ENCODE measurements at places on chromosomes 2 and 18. TPM values are rescaled to one million over a fixed set of nuclear protein-coding genes. Genes with fewer than 3 reads are reported as not detected.
A peak's percentile ranks its signal among the peaks of the same experiment; 100 is the strongest.

AKAIN1 gene
- total RNA-seq = not detected

COL6A3 gene
- total RNA-seq = 315 TPM

XPO1 gene
- 89.1 TPM for total RNA-seq

CNDP1 gene
- 9.8 TPM for total RNA-seq

FAP gene
- total RNA-seq = 4.2 TPM

PDE1A gene
- total RNA-seq = 14.5 TPM

CHN1 gene
- 9.6 TPM for total RNA-seq

CTAGE1 gene
- total RNA-seq = not detected

ASB3 gene
- total RNA-seq = 13.5 TPM

GALR1 gene
- 0.98 TPM for total RNA-seq

ITGB6 gene
- 17.2 TPM for total RNA-seq

IL1RN gene
- 253 TPM for total RNA-seq

MATN3 gene
- 3.9 TPM for total RNA-seq

SERPINB11 gene
- 8.6 TPM for total RNA-seq

ACMSD gene
- total RNA-seq = not detected

RAB17 gene
- total RNA-seq = not detected

ADRA2B gene
- total RNA-seq = 0.49 TPM

DCC gene
- total RNA-seq = not detected

RGPD4 gene
- not detected for total RNA-seq

LOXHD1 gene
- not detected for total RNA-seq

DNA sequence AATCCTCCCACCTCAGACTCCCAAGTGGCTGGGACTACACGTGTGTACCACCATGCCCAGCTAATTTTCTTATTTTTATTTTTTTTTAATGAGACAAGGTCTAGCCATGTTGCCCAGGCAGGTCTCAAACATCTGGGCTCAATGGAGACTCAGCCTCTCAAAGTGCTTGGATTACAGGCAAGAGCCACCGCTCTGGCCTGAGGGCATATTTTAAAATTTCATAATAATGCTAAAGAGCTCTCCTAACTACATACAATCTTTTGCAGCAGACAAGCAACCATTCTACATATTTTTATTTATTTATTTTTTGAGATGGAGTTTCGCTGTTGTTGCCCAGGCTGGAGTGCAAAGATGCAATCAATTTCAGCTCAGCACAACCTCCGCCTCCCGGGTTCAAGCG, 207.0 kb downstream of the RAB3GAP1 start:
- no peak for DNase-seq

- no peak for DNase-seq
These were observed 13.6 kb upstream of the TTR start for GRCh38 chr18:31578126-31578525.

GRCh38 chr2:22991844-22992243, 393.1 kb upstream of the KLHL29 start:
- DNase-seq = no peak

- DNase-seq = no peak
These were observed 104.9 kb upstream of the YPEL5 start for GRCh38 chr2:30041884-30042283.

DNA sequence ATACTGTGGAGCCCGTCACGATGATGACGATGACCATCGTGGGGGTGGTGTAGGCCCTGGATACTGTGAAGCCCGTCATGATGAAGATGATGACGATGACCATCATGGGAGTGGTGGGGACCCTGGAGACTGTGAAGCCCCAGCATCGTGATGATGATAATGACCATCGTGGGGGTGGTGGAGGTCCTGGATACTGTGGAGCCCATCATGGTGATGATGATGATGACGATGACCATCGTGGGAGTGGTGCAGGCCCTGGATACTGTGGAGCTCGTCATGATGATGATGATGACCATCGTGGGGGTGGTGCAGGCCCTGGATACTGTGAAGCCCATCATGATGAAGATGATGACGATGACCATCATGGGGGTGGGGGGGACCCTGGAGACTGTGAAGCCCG, 81.0 kb upstream of the SALL3 start:
- peak; percentile 52 for DNase-seq

- DNase-seq = no peak
These were observed 58.8 kb upstream of the NT5C1B start for GRCh38 chr2:18648161-18648560.

- no peak for DNase-seq
These were observed 263.8 kb downstream of the PHLPP1 start for GRCh38 chr18:62979176-62979575.

GRCh38 chr2:146873646-146874259, 971.1 kb upstream of the ACVR2A start:
- no peak for DNase-seq

DNA sequence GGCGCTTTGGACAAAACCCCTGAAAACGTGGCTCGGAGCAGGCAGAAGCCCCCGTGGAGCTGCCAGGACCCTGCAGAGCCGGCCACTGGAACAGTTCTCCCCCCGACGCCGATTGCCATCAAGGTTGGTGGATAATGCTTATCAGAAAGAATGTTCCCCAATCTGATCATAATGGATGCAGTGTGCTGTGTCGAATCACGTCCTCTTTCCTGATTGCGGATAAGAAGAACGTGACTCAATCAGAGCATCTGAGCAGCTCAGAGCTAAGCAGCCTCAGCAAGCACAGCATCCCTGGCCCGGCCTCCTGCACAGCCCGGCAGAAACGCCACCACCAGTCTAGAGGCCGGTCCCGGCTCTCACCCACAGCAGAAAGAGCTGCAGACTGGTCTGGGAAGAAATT, 488.0 kb downstream of the EIPR1 start:
- peak; percentile 74 for DNase-seq

DNA sequence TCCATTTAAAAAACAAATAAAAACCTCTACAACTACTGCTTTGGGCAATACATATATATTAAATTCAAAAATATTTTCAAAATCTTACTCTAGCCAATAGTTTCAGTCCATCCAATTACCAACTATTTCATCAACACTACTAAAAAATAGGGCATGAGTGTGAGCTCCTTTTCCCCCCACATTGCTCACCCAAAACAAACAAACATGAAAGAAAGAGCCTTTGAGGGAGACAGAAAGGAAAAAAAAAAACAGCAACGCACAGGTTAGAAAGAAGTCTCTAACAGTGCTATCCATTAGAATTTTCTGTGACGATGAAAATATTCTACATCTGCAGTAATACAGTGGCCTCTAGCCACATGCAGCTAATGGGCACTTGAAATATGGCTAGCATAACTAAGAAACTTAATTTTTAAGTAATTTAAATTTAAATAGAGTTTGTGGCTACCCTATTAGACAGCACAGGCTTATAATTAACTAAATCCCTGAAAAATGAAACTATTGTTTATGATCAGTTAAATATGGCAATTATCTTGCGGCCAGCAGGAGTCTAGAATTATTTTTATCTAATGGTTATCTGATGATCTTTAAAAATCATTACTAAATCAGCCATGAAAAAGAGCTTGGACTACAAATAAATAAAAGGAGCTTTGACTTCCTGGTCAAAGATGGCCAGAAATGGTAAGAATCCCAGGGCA, 59.2 kb downstream of the RBMS1 start:
- no peak for DNase-seq

- no peak for DNase-seq
These were observed 91.7 kb upstream of the RAB6C start for GRCh38 chr2:129887688-129888266.

- DNase-seq = no peak
These were observed 103.8 kb downstream of the PXDN start for GRCh38 chr2:1640301-1641135.

DNA sequence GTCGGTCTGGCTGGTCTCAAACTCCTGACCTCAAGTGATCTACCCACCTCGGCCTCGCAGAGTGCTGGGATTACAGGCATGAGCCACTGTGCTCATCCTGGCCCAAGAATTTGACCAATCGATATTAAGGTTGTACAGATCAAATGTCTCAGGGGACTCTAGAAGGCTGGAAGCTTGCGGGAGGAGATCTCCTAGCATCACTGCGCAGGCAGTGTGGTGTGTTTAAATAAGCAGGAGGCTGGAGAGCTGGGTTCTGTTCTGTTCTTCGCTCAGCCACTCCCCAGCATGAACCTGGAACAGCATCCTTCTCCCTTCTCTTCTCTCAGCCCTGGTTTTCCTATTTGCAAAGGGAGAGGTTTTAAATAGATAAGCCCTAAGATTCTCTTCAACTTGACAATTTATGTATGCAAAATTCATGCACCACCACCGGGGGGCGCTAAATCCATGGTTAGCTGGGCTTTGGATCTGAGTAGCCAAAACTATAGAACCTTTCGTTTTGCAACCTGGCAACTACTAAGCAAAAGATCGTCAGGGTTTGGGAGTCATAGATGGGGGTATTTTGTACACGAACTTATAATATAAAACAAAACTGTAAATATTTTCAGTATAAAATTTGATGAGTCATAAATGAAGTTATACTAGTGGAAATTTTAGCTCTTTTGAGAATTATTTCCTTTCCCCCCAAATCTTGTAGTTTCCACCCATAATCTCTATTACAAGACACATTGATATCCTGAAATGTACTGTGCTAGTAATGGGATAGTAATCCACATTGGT, 60.6 kb downstream of the SLC16A14 start:
- DNase-seq = no peak

DNA sequence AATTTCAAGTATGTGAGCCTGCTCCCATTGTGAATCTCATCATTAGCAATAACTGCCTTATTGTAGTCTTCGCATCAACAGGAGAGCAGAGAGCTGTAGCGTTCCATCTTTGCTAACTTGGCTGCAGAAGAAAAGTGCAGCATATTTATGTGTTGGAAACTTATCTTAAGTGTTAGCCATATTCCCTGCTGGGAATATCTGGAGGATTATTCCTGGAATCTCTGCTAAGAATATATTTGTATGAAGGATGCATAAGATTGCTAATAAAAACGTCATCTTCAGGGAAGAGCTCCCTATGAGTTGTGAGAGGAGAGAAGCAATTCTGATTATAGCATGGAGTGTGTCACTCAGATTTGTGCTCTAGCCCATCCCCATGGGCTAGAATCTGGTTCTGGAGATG, 115.1 kb upstream of the REG3G start:
- no peak for DNase-seq

DNA sequence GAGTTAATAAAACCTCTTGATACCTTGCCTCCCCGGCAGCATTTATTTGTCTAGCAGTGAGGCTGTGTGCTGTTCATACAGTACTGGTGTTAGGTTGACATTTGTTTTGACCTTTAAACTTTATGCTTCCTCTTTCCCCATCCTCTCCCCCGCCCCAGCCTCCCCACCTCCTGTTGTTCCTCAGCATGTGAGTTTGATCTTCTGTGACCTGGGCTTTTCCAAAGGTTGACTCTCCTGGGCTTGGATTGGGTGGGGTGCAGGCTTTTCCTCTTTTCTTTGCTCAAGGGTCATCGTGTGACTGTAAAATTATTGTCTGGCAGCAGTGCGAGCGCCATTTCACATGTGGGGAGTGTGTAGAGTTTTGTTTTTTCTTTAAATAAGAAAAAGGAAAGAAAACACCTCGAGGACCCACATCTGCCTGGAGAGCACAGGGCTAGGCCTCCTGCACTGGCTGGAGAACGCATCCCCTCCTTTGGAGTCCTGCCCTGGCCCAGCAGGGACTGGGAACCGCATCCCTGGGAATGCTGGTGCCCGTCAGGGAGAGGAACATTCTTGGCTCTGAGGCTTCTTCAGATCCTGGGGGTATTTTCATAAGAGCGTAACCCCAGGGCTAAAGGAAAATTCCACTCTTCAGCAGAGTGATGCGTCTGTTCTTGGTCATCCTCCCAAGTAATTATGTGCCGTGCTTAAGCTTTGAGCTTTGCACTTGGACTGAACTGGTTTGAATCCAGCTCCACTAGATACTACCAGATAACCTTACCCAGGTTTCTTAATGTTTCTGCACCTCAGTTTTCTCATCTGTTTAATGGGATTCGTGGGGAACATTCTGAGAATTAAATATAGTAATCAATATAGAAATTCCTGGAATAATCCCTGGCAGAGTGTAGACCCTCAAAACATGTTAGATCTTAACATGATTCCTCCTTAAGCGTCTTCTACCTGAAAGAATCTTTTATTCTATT, 91.5 kb downstream of the SETBP1 start:
- no peak for DNase-seq

GRCh38 chr18:75438891-75439290, 11.4 kb upstream of the SMIM21 start:
- DNase-seq = no peak

DNA sequence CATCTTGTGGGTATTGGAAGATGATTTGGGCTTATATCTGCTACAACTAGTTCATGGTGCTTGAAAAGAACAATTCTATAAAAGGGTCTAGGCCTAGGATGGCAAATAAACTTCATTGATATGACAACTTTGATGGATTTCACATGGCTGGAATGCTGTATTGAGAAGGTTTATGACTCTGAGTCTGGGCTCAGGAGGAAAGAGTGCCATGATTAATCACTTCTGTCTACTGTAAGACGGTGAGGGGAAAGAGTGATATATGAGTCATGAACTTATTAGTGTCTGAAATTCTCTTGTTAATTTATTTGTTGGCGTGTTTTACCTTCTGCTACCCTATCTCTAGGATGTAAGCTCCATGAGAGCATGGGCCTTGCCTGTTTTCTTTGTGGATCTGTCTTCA, 17.0 kb upstream of the ADCYAP1 start:
- DNase-seq = no peak

DNA sequence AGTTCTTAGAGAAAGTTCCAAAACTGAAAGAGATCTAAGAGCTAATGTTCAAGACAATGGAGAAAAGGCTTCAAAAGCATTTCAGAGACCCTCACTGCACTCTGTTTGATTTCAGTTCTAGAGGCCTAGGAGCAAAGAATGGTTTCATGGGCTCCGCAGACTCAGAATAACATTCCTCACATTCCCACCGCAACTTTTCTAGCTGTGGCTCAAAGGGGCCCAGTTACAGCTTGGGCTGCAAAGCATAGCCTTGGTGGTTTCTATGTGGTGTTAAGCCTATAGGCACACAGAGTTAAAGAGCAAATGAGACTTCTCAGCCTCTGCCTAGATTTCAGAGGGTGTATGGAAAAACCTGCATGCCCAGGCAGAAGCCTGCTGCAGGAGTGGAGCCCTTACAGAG, 73.0 kb downstream of the FSIP2 start:
- no peak for DNase-seq

DNA sequence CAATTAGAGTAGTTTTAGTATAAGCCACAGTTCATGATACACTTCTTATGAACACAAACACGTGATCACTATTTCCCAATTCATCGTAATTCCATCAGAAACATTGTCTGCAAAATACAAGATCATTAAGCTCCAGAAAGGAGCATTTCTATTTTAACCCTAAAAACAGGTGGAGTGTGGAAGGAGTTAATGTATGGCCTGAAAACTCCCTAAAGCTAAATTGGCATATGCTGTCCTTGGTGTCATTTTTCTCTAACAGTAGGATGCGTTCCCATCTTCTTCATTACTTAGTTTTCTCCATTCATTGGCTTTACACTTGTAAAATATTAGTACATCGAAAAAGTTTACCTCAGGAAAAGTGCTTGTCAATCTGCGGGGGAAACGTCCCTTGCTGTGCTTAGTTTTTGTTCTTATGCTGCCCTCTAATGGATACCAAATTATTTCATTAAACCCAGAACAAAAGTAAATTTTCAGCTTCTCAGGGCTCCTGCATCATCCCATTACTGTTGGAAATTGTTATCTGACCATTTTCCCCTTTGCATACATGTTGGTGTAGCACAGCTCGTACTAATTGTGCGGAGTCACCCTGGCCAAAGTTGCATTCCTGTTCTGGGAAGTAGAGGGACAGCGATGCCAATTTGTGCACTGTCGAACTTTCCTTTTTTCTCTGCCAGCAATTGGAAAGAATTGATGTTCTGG, 153.4 kb downstream of the GPD2 start:
- no peak for DNase-seq

GRCh38 chr2:23286758-23287704, 97.9 kb upstream of the KLHL29 start:
- peak; percentile 86 for DNase-seq
